ENCODE measurements at places on chromosomes 11 and 22.

DNA sequence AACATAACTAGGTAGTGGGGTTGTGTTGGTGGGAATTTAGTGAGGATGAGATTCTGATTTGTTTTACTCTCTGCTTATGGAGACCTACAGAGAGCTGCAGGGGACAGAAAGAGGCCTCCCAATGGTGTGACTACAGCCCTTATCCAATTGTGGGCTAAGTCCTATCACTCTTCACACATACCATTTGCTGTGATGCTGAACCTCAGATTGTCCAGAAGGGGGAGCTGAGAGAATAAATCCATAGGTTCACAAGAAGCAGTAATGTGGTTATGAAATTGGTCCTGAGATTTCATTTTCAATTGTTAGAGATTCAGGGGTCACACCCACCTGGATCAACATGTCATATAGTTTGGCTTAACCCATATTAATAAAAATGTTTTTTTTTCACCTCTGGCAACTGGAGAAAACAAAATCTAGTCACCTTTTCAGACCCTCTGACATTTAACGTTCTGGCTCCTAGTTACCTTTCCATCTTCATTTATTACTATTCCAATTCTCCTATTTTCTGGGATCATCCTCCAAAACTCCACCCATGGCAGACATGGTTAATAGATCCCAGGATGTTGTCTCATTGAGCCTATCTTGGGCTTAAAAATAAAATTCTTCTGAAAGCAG, 53.3 kb upstream of the PTPN5 start:
- DNase-seq, result peak; percentile 26

- DNase-seq, result no peak
Measured at GRCh38 chr11:352456-353031, 16.8 kb upstream of the B4GALNT4 start.

DNA sequence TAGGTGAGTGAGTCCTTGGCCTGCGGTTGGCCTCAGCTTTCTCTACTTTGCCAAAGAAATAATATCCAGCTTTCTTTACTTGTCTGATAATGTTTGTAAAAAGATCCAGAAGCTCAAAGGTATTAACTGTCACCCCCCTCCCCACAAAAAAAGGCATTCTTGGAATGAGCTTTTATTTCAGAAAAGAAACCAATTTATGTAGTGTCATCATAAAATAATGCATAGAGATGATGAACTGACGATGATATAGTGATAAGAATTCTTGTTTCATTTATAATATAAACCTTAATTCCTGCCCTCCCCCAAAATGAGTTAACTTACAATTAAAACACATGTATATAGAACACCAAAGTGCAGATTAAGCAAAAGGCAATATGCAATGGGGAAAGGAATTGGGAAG, 191.4 kb downstream of the LARGE1 start:
- no peak for DNase-seq

DNA sequence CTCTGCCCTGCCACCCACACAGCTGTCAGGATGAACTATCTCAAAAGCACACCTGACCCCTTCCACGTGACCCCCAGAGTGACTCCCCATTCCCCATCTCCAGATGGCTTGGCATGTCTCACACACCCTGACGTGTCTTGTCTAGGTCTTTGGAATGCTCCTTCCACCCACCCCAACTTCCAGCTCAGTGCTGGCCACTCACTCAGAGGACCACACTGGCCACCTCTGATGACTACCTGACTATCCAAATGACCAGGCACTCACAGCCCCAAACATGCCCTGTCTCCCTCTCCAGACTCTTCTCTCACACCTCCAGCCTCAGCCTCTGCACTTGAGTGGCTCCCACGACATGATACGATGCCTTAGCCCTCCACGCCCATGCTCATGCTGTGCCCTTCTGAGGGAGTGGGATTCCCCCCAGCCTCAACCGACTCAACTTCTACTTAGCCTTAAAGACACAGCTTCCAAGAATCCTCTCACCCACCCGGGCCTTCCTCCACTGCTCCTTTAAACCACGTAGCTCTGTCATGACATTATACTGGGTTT, 259.4 kb downstream of the BUD13 start:
- DNase-seq, result no peak

DNA sequence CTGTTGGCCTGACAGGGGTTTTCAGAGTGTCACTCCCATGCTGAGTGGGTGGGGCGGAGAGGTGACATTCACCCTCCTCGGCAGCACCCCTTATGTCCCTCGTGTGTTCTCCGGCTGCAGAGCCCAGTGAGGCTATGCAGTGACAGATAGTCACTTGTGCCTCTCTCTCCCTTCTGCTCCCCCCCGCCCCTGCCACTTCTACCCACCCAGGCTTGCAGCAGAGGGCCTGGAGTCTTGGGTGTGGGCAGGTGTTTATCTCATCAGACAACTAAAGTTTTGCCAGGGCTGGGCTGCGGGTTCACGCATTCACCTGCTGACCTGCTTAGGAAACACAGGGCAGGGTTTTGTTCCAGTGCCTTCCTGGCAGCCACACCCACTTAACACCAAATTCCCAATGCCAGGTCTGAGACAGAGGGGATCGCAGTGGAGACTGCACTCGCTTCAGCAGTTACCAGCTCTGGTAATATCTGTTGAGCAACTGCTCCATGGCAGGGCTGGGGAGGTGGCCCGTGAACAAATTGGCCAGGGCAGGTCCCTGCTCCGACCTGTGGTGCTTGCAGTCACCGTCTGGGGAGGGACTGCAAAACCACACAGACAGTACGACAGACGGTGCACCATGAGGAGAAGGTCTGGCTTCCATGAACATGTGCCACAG, 50.5 kb upstream of the ADA2 start:
- DNase-seq, result no peak

DNA sequence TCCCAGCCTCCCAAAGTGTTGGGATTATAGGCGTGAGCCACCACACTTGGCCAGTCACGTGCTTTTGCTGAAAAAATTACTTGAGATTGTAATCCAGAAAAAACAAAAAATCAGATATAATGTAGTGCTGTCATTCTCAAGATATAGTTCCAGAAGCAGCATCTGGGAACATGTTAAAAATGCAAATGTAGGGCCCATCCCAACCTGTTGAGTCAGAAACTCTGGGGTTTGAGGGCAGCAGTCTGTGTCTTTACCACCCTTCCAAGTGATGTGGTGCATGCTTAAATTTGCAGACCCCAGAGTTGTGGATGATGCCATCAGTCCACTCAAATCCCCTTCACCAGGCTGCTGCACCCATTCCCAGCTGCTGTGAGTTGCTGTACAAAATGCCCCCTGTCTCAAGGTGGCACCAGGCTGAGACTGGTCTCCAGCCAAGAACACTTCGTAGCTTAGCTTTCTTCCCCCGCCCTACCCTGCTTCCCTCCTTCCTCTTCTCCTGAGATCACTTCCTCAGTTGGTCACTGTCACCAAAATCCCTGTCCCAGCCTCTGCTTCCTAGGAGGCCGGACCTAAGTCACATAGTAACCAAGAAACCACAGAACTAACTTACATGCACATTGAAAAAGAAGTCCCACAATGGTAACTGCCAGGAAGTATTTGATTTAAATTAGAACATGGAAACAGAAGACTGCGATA, 18.2 kb upstream of the ARRB1 start:
- no peak for DNase-seq

- no peak for DNase-seq
Measured at GRCh38 chr11:12626616-12627015, 47.6 kb upstream of the TEAD1 start.

DNA sequence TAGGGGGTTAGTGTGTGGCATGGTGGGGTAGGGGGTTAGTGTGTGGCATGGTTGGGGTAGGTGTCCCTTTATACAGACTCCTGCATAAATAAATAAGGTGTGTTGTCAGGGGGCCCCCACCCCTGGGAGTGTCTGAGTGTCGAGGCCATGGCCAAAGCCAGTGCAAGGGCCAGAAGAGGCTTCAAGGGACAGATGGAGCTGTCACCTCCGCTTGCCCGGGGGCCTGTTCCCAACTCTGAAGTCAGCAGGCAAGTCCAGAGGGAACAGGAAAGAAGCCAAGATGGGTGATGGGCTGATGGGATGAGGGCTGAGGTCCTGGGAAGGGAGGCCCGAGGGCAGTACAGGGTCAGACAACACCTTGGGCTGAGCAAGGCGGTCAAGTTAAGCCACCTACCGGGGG, 997.8 kb downstream of the BRD1 start:
- no peak for DNase-seq

DNA sequence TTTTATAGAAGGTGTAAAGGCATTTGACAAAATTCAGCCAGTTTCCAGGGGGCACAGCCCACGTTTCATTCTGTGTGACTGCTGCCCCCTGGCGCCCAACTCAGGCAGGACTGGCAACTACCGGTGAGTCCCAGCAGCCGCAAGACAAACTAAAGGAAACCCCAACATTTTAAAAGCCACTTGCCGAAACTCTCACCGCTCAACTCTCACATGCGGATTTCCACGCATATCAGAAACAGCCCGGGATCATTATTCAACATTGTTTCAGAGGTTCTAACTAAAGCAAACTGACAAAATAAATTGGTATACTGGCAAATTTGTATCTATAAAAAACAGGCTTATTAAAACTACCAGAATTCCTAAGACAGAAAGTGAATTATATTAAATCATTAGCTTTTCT, 48.2 kb downstream of the MORC2 start:
- peak; percentile 43 for DNase-seq

DNA sequence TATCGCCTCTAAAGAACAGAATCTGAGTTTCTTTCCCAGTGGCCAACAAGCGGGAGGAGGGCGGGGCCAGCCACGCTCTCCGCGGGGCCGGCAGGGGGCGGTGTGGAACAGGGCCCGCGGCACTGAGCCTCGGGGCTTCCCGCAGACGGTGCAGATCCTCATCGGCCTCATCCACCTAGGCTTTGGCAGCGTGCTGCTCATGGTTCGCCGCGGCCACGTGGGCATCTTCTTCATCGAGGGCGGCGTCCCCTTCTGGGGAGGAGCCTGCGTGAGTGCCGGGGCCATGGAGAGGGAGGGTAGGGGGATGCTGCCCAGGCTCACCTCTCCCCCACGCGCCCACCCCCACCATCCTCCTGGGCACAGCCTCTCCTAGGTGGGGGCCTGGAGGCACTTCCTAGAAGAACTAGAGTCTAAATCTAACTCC, 10.7 kb downstream of the MS4A15 start:
- no peak for DNase-seq

DNA sequence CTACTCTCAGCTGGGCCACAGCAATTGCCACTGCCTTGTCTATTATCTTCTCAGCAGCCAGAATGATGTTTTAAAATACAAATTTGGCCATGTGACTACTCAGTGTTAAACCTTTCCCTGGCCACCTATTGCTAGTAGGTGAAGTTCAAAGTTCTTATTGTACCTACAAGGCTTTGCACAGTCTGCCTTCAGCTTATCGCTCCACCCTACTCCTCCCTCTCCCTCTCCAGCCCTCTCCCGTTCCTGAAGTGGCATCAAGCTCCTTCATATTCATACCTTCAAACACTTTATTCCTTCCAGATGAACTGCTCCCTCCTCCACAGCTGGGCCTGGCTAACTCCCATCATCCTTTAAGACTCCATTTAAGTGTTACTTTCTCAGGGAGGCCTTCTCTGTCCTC, 37.3 kb downstream of the OR10A6 start:
- DNase-seq, result no peak

- no peak for DNase-seq
Measured at GRCh38 chr11:122803306-122803705, 35.0 kb upstream of the CRTAM start.

GRCh38 chr11:130246738-130247137, 68.0 kb downstream of the ZBTB44 start:
- DNase-seq, result no peak

DNA sequence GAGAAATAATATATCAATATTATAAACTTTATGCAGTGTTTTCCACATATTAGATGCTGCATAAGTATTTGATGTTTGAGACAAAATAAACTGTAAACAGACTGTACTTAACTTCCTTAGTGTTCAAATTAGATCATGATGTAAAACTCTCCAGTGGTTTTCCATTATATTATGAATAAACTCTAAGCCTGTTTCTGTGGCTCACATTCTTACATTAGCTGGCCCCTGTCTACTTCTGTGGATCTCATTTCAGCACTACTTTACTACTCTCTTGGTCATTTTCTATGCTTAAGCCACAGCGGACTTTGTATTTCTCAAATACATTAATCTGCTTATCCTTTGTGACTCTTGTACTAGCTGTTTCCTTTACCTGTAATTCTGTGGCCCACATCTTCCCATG, 55.6 kb downstream of the ARHGEF12 start:
- DNase-seq, result no peak

DNA sequence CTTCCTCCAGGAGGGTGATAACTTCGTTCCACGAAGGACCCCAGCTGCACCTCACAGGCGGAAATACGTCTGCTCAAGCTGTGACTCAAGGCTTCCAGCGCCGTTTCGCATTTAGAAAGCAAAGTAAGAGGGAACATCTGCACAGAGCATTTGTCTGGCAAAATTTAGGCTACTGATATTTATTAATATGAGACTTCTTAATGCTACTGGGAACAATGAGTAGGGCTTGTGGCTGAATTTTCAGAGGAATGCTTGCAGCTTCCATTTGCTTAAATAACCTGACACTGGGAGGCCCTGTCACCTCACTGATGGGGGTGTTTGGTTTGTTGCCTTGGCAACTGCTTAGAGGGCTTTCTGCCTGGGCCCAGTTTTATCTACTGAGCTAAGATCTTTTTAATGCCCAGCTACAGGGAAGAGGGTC, 14.7 kb upstream of the ST14 start:
- no peak for DNase-seq

DNA sequence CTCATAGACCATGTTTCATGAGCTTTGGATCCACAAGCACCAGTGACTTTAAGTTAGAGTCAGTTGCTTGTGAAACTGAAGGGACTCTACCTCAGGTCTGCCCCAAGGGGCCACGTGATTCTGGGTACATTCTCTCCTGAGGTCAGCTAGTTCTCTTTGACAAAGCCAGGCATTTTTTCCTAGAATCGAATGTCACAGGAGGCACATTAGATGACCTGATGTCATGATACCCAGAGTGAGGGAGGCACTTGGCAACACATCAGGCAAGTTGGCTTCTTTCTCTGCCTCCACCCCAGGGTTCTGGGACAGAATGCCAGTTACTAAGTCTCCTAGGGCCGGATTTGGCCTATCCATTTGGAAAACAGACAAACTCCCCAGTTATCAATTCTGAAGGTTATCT, 93.0 kb downstream of the APIP start:
- no peak for DNase-seq

DNA sequence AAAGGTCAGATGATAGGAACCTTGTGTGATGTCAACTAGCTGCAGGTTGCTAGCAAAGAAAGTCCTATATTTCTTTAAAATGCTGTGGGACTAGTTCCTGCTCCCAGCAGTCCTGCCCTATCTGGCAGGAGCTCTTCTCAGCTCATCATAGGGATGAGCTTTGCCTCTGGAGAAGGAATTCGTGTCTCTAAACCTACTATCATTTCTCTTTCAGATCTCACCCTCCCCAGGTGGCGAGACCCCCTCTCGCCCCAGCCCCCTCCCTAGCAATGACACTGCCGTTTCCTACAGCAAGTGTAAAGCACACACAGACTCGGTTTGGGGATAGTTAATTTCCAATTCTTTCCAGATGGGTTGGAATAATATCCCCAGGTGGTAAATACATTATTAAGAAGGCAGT, 533.3 kb downstream of the OPCML start:
- DNase-seq, result no peak

- peak; percentile 56 for DNase-seq
Measured at GRCh38 chr22:41288245-41288946, 2.4 kb upstream of the RANGAP1 start.
